ENCODE measurements at places on chromosomes 1 and 21.

DNA sequence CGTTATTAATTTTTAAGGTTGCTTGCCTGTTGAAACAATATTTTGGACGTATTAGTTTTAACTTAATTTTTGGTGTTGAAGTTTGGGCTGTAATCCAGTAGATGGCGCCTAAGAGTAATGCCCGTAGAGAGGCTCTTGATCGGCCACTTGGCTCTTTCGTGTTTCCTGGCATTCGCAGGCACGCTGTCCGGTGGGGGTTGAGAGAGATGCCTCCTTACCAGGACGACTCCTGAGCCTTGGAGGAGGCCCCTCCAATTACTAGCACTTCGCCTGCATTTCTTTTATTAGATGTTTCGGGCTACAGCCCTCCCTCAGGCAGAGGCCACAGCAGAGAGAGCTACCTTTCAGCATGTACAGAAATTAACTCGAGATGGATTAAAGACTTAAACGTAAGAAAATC, 12.0 kb downstream of the OR2M4 start:
- DNase-seq: peak; percentile 4

DNA sequence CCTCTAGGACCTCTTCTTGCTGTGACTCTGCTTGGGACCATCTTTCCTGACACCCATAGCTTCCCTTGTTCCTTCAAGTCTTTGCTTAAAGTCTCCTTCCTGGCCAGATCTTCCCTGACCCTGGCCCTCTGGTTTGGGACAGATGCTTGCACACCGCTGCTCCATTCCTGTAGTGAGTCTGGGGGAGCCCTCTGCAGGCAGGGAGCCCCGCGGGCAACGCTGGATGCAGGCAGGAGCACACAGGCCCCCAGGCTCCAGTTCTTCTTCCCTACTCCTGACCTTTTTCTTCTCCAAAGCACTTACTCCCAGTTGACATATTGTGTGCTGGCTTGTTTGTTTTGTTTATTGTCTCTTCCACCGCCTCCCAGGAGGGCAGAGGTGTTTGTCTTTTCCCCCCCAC, 413.4 kb downstream of the CAMTA1 start:
- no peak for DNase-seq

- DNase-seq: no peak
Measured at GRCh38 chr1:58045094-58045705, 501.3 kb downstream of the OMA1 start.

GRCh38 chr21:30227128-30227527, 11.2 kb upstream of the CLDN8 start:
- no peak for DNase-seq

DNA sequence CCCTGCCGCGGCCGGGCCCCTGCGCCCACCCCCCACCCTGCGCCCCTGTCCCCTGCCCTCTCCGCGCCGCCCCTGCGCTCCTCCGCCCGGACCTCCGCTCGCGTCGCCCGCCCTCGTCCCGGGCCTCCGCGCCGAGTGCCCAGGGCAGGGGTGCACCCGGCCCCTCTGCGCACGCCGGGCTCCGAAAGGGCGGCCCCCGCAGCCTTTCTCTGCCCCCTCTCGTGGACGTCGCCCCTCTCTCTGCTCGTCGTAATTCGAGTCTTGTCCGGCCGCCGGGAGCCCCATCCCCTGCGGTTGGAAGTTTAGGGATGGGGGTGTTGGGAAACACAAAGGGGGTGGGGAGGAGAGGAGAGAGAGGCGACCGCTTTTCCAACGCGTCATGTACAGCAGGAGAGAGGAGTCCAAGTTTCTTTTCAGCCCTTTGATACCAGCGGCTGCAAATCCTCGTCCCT, 407 bp downstream of the GALNT2 start:
- peak; percentile 27 for DNase-seq

DNA sequence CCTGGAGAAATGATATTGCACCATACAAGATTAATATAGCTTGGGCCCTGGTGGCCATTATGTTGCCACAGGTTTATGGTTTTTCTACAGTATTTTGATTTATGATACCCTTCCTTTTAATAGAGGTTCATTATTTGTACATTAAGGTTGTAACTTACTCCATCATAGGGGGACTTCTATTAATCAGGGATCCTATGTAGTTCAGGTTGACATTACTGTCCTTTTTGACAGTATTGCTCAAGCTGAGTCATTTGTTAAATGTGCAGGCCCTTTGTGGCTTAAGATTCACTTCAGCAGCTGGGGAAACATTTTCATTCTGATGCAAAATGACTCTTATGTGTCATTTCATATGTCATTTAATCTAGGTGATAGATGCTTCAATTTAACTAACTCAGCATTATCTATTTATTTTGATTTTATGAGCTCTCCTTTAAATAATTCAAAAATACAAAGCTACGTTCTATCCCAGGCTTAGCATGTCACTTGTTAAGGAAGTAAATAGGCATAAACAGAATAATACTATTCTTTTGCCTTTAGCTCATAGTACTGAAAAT, 686.9 kb upstream of the NCAM2 start:
- no peak for DNase-seq

- no peak for DNase-seq
Measured at GRCh38 chr1:175035865-175036264, 12.6 kb upstream of the MRPS14 start.

DNA sequence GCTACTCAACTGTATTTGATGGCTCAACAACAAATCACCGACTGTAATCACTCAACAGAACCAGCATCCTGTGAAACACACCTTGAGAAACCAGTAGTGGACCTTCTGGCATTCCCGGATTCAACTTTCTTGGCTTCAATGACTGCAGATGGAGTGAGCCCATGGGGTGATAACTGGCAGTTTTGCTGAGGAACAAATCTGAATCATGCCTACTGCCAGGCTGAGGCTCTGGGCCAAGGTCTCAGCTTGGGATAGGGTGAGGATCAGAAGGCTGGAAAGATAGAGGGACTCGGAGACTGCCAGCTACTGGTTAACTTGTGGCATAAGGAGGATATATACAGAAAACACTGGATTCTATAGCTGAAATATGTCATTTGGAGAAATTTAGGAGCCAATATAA, 63.5 kb upstream of the DIRAS3 start:
- no peak for DNase-seq

GRCh38 chr1:188871164-188871563, 1606.5 kb downstream of the BRINP3 start:
- no peak for DNase-seq
